T-cell (primary cell): ENCODE measurements at places on chromosomes 6 and 20.

DNA sequence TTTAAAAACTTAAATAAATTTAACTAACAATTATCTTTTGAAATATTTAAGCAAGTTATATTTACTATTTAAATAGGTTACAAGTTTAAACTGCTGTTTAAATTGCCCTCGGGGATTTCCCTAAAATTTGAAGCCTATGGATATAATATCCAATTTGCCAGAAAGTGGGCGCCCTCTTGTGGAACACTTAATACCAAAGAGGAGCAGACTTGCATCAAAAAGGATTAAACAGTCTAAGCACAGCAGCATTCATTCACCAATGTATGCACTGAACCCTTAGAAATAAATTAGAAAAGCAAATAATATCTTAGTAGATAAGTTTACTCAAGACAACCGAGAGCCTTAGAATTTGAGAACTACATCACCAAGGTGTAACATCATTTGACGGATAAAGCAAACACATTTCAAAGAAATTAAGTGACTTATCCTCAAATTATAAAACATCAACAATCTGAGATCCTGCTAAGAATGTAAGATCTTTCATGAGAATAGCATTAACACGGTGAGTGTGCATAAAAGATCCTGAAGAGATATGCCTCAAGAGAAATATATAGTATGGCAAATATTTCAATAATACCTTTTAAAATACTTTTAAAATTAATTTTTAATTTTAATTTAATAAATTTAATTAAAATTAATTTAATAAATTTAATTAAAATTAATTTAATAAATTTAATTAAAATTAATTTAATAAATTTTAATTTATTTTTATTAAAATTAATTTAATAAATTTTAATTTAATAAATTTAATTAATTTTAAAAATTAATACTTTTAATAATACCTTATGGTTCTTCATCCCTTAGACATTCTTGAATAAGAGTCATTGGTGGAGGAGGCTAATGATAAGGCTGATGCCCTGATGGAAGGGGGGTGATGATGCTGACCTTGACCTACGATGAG, 11.5 kb upstream of the MEP1A start:
- DNase-seq: no peak

DNA sequence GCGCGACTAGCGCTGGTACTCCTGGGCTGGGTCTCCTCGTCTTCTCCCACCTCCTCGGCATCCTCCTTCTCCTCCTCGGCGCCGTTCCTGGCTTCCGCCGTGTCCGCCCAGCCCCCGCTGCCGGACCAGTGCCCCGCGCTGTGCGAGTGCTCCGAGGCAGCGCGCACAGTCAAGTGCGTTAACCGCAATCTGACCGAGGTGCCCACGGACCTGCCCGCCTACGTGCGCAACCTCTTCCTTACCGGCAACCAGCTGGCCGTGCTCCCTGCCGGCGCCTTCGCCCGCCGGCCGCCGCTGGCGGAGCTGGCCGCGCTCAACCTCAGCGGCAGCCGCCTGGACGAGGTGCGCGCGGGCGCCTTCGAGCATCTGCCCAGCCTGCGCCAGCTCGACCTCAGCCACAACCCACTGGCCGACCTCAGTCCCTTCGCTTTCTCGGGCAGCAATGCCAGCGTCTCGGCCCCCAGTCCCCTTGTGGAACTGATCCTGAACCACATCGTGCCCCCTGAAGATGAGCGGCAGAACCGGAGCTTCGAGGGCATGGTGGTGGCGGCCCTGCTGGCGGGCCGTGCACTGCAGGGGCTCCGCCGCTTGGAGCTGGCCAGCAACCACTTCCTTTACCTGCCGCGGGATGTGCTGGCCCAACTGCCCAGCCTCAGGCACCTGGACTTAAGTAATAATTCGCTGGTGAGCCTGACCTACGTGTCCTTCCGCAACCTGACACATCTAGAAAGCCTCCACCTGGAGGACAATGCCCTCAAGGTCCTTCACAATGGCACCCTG, 1.6 kb downstream of the TPBG start:
- DNase-seq: no peak

DNA sequence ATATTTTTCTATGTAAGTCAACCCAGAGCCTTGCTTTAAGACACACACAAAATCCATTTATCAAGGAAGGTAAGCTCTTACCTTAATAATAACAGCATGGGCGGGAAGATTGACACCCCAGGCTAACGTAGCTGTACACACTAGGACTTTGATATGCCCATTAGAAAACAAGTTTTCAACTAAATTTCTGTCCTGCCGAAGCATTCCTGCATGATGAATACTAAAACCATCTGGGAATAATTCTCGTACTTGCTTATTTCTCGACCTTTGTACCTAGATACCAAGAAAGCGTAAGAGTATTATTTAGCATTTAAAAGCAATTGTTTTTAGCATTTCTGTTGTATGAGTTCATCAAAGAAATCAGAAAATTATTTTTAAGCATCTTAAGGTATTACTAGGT, 197.5 kb upstream of the SIM1 start:
- DNase-seq: no peak

- no peak for DNase-seq
Measured at GRCh38 chr6:41579088-41579610, 33.0 kb downstream of the FOXP4 start.

- no peak for DNase-seq
Measured at GRCh38 chr6:113997116-113997515, 26.2 kb upstream of the HDAC2 start.

GRCh38 chr6:137203256-137203655, 15.9 kb downstream of the IFNGR1 start:
- DNase-seq: no peak
